ENCODE measurements at places on chromosomes 16 and 17.

DNA sequence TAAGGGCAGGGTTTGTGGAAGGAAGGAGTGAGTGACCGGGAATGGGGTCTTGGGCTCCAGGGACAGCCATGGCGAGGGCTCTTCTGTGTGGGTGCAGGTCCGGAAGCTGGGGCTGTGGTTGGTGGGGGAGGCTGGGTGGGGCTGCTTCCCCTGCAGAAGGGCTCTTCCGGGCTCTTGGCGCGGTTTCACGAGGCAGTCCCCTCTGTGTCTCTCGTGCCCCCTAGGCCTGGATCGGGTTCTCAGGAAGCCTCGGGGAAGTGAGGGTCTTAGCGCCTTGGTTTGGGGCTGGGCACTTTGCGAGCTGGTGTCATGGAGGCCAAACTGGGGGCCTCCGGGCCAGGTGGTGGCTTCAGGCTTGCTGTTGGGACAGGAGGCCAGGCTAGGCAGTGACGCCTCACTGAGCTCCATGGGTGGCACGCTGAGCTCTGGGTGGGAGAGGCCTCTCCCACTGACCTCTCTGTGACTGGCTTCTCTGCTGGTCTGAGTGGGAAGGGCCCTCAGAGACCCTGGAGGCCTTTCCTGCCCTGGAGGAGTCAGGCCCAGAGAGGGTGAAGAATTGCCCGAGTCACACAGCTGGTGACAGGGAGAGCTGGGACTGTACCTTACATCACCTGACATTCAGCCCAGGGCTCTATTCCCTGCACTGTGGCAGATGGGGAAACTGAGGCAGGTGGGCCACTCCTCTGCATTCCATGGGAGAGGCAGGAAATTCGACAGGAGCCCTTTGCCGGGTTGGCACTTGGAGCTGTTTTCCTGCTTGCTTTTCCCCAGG, 8.2 kb downstream of the ADCY7 start:
- DNase-seq, result no peak

- no peak for DNase-seq
Observed at GRCh38 chr16:27232901-27233625, 29.7 kb downstream of the KDM8 start.

GRCh38 chr16:86031141-86031678, 132.2 kb downstream of the IRF8 start:
- DNase-seq, result no peak

DNA sequence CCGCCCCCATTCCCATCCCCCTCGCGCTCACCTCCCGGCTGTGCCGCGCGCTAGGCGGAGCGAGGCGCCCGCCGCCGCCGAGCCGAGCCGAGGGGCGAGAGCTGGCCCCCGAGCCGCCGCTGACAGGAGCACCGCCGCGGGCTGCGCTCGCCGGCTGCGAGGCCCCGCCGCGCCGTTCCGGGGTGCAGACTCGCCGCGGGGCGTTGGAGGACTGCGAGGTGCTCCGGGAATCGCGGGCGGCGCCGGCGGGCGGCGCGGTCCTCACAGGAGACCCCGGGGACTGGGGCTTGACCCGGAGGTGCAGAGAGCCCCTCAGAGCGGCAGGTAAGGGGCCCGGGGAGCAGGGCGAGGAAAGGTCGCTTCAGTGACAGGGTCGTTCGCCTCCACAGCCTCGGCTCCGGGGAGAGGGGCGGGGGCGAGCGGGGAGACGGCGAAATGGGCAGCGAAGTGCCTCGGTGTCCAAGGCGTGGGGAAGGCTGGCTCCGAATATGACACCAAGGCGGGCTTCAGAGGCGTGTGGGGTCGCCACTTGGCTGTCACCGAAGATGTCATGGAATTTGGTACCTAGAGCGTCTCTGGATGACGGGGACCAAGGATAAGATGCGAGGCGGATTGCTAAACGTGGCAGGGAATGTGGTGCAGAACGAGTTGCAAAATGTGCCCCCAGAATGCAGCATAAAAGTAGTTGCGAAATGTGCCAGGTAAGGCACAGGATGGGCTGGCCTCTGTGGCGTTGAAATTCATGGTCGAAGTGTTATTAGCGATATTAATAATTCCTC, 580 bp downstream of the TANC2 start:
- DNase-seq, result no peak

DNA sequence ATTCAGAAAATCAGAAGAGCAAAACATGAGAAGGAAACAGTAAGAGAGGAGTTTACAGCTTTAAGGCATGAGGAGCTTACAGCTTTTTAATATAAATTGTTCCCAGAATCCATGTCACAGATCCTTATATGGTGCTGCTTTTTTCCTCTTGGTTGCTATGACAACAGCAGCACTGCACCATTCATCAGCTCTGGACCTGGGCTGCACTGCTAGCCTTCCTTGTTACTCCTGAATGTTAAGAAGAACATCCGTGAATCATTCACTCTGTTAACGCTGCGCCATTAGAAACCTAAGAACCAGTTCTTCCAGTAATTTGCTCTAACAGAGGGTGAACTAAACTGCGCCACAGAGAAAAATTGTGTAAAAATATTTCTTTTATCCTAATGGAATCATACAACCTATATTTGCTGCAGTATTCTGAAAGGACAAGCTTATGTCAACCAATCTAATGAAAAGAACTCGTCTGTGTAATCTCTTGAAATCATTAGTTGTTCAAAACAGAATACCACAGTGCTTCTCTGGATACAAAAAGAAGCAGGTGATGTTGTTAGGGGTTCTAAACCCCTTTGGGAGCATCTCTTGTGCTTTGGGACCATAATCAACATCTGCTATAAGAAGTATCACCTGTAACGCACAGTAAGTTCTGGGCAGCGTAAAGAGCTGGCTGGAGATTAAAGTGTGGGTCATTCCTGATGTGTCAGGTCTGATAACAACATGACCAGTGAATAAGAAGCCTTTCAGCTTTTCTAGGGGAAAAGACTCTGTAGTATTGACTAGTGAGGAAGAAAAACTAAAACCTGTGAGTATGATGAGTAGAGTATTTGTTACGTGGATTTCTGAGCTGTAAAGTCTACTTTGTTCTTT, 151.2 kb downstream of the TANC2 start:
- peak; percentile 78 for DNase-seq

DNA sequence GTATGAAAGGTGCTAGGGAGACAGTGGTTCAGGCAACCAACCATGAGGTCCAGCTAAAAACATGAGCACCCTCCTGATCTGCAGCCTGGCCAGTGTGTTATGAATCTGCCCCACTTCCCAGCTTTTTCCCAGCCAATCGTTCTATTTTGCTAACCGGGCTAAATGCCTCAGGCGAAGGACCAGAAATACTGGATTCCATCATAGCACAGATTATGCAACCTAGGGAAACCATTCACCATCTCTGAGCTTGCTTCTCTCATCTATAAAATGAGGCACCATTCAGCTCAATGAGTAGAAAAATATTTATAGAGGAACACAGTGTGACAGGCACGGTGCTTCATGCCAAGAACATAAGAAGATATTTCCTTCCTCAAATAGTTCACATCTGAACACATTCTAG, 45.2 kb upstream of the NUDT7 start:
- no peak for DNase-seq

- no peak for DNase-seq
Observed at GRCh38 chr16:65537336-65537735, 415.5 kb upstream of the CDH11 start.

DNA sequence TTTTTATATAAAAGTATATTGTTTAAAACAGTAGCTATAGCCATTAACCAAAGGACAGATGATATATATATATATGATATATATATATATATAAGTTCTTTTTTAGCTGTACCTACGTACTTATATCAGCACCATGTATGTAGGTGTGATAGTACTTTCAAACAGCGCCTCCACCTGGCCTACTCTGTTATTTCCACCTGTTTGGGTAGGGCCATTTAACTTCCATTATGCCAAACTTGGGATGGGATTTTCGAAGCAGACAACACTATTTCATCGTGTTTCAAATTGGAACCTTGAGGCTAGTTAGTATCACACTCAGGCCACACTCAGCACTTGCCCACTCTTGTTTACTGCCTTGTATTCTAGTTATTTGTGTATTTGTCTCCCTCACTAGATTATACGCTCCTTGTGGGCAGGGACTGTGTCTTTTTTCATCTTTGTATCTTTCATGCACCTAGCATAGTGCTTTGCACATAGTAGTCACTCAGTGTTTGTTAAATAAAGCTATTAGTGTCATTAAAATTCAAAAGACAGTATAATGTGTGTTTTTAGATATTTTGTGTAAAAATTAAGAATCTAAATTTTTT, 11.8 kb upstream of the CLTC start:
- DNase-seq, result no peak

GRCh38 chr17:27596096-27596495, 34.9 kb upstream of the LGALS9 start:
- no peak for DNase-seq

GRCh38 chr16:17831330-17831729, 360.6 kb upstream of the XYLT1 start:
- no peak for DNase-seq
